ENCODE measurements at places on chromosomes 2 and 18.

- no peaks in the 10 kb centered on the region for H3K36me3 ChIP-seq
- no peaks in the 10 kb centered on the region for H3K4me1 ChIP-seq
- no peak overlapping the region for H3K27ac ChIP-seq
- H3K27me3 ChIP-seq, result no peaks in the 10 kb centered on the region
- H3K4me3 ChIP-seq, result no peak overlapping the region
These were observed 19.4 kb upstream of the HNRNPA3 start for GRCh38 chr2:177193240-177193639.

DNA sequence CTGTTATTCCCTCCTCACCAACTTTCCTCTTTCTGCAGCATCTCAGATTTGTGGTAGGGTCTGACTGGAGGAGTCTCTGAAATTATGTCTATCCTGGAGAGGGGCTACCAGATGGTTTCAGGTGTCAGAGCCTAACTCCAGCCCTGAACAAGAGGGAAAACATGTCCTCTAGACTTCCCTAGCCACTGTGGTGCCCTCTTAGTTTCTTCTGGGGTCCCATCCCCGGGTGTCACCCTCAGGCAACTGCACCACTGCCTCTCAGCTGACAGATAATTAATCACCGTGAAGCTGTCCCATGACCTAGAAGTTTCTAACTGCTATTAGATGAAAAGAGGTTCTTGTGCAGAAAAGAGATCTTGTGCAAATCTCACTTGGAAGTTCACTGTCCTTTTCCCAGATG is 95.1 kb upstream of the CELF4 start:
- no peak overlapping the region for H3K4me3 ChIP-seq
- no peaks in the 10 kb centered on the region for H3K4me1 ChIP-seq
- DNase-seq, result no peak

DNA sequence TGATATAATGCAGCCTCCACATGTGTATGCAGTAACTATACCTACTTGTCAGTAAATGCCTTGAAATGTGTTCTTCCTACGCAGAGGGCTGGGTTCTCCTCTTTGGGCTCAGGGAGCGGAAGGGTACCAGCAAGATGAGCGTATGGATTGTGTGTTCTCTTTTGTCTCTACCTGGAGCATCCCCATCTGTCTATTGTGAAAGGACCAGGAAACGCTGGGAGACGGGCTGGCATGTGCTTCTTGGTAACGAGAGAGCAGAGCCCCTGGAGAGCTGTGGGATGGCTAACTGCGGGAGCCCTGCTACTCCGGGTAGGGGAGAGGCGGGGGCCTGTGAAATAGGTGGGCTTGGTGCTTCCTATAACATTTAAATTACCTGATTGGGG is 80.9 kb downstream of the BCL2 start:
- H3K36me3 ChIP-seq, result no peaks in the 10 kb centered on the region
- no peak for DNase-seq
- peaks cover 63% of the 10 kb centered on the region for H3K4me1 ChIP-seq
- H3K27me3 ChIP-seq, result no peaks in the 10 kb centered on the region
- H3K27ac ChIP-seq, result peak overlapping the region; percentile 96

- no peak for DNase-seq
- H3K4me3 ChIP-seq, result no peak overlapping the region
- H3K27me3 ChIP-seq, result no peaks in the 10 kb centered on the region
- H3K36me3 ChIP-seq, result no peaks in the 10 kb centered on the region
- no peak overlapping the region for H3K27ac ChIP-seq
These were observed 86.6 kb downstream of the SS18 start for GRCh38 chr18:26003817-26004216.

DNA sequence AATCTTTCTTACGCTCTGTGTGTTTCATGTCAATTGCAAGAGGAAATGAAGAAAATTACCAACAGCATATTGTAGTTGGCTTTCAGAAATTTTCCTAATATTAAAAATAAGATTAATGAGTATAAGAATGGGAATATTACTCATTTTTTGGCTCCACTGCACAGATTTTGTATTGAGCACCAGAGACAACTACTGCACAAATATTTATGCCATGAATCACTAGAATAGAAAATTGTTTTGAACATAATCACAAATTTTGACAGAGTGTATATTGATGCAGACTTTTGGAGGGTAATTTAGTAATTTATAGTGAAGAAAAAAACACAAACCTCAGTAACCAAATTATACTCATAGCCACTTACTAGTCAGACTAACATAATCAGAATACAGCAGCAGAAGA is 118.3 kb downstream of the DOK6 start:
- no peaks in the 10 kb centered on the region for H3K27me3 ChIP-seq
- no peak for DNase-seq
- no peak overlapping the region for H3K27ac ChIP-seq
- no peaks in the 10 kb centered on the region for H3K36me3 ChIP-seq

DNA sequence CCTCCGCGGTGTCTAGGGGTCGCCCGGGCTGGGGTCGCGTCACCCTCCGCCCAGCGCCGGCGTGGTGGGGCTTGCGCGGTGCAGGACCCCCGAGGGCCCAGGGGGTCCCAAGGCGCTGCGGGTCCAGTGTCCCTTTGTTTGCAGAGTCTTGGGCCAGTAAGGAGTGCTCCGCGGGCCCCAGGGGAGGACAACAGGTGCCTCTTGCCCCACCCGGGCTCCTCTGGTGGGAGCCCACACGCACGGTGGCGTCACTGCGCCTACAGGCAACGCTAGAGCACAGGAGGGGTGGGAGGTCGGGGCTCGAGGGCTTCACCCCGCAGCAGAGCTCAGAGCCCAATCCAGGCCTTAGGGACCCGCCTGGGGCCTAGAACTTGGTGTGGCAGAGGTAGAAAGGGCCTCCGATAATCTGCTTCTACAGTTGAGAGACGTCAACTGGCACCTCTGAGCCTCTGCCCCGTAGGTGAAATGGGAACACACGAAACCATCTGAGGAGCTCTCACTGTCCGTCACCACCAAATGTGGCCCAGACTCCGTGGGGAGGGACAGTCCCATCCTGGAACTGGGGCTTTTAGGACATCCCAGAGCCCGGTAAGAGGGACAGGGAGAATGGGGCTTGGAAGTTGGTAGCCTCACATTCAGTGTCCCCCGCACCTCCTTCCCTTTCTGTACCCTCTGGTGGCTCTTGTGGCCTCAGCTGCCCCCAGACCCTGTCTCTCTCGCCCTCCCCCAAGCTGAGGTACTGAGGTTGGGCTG is 1.4 kb downstream of the ARID5A start:
- H3K27ac ChIP-seq, result peak overlapping the region; percentile 99
- H3K27me3 ChIP-seq, result no peaks in the 10 kb centered on the region
- H3K36me3 ChIP-seq, result no peaks in the 10 kb centered on the region
- H3K4me1 ChIP-seq, result peaks cover 41% of the 10 kb centered on the region
- DNase-seq, result no peak

GRCh38 chr18:73244401-73244800 is 376.6 kb upstream of the NETO1 start:
- no peaks in the 10 kb centered on the region for H3K4me1 ChIP-seq
- DNase-seq, result no peak
- H3K4me3 ChIP-seq, result no peak overlapping the region
- H3K27me3 ChIP-seq, result no peaks in the 10 kb centered on the region

DNA sequence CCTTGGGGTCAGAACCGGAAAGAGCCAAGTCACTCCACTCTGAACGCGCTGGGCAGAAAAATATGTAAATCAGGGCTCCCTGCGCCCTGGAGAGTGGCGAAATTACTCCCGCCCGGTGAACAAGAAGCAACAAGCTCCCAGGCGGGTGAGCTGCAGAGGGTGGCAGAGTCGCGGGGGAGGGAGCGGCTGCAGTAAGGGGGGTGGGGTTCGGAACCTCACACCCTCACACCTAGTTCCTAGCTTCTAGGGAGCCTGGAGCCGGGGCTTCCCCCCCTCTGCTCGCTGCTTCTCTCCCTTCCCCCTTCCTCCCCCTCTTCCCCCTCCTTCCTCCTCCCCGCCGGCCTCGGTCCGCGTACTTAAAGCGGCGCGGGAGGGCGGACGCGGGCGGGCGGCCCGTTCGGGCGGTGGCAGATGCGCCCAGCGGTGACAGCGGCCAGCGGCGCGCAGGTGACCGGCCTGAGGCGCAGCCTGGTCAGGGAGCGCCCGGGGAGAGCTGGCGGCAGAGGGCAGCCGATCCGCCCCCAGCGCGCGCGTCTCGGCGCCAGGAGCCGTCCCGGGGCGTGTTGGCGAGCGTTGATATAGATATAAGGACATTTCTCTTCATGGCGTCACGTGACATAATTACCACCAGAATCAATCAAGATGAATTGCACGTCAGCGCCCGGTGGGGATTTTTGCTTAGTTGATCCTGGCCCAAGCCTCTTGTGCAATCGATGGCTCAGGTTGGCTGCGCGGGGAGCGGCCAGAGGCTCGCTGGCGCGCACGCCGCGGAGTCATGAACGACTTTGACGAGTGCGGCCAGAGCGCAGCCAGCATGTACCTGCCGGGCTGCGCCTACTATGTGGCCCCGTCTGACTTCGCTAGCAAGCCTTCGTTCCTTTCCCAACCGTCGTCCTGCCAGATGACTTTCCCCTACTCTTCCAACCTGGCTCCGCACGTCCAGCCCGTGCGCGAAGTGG is at the start of gene HOXD11:
TSS of gene HOXD11 (plus strand) at position 700 of the 959 bp plus-strand sequence. CDS start at position 776, 76 bp downstream.
- no peak within 1 kb of the TSS for H3K27ac ChIP-seq
- DNase-seq, result no peak
- H3K4me3 ChIP-seq, result peak within 1 kb of the TSS; percentile 35
- peaks cover 5% of the 10 kb centered on the region for H3K27me3 ChIP-seq
- peaks cover 8% of the 10 kb centered on the region for H3K4me1 ChIP-seq

- peak; percentile 31 for DNase-seq
- no peaks in the 10 kb centered on the region for H3K27me3 ChIP-seq
- no peaks in the 10 kb centered on the region for H3K36me3 ChIP-seq
- H3K27ac ChIP-seq, result no peak within 1 kb of the TSS
- no peaks in the 10 kb centered on the region for H3K4me1 ChIP-seq
- peak within 1 kb of the TSS; percentile 39 for H3K4me3 ChIP-seq
These were observed at the start of gene PLCD4 for GRCh38 chr2:218607436-218608115. Gene PLCD4 (plus strand): TSS chr2:218607899. CDS start chr2:218615740, 7,841 bp downstream.

- H3K4me3 ChIP-seq, result no peak overlapping the region
- no peaks in the 10 kb centered on the region for H3K4me1 ChIP-seq
- no peaks in the 10 kb centered on the region for H3K36me3 ChIP-seq
- no peak for DNase-seq
These were observed 50.5 kb upstream of the OTOS start for GRCh38 chr2:240191001-240191400.

GRCh38 chr2:33210626-33211025 is 263.9 kb downstream of the LTBP1 start:
- no peak for DNase-seq
- no peak overlapping the region for H3K27ac ChIP-seq
- H3K36me3 ChIP-seq, result no peaks in the 10 kb centered on the region

DNA sequence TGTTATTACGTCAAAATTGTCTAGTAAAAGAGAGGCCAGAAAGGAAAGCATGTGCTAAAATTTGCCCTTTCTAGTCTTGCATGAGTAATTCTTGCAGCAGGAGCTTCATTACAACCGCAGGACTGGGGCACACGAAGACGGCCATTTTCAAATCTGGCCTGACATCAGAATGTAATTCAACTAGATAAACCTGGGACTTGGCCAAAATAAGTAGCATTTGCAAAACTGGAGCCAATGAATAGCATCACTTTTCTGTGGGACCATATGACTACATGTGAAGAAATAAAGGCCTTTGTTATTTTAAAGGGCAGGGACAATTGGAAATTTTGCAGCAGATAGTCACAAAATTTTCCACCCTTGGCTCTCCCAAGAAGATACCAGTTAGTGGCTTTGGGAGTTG is 3.0 kb upstream of the FZD7 start:
- H3K27me3 ChIP-seq, result no peaks in the 10 kb centered on the region
- H3K27ac ChIP-seq, result no peak overlapping the region
- peaks cover 9% of the 10 kb centered on the region for H3K4me1 ChIP-seq
- H3K4me3 ChIP-seq, result no peak overlapping the region
- no peaks in the 10 kb centered on the region for H3K36me3 ChIP-seq
- DNase-seq, result no peak

DNA sequence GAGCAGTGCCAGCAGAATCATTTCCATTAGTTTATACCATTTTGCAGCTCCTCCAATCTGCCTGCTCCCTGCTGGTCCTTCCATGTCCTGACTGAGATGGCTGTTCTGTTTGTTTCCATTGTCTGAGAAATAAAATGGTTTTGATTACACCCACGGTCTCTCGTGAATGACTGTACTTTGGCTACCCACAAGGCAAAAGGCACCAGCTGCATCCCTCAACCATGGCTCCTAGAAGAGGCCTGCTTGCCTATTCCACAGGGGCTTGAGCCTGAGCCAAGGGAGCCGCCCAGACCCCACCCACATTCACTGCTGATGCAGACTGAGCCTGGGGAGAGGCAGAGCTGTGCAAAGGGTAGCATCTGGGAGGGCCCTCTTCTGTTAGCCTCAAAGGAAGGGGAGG is 31.2 kb downstream of the MARCHF4 start:
- peak overlapping the region; percentile 50 for H3K27ac ChIP-seq
- no peaks in the 10 kb centered on the region for H3K4me1 ChIP-seq
- DNase-seq, result no peak
- H3K27me3 ChIP-seq, result no peaks in the 10 kb centered on the region
- H3K4me3 ChIP-seq, result no peak overlapping the region
- H3K36me3 ChIP-seq, result no peaks in the 10 kb centered on the region

- no peak for DNase-seq
- H3K27me3 ChIP-seq, result no peaks in the 10 kb centered on the region
- H3K36me3 ChIP-seq, result no peaks in the 10 kb centered on the region
- H3K4me1 ChIP-seq, result no peaks in the 10 kb centered on the region
- no peak overlapping the region for H3K27ac ChIP-seq
- H3K4me3 ChIP-seq, result no peak overlapping the region
These were observed 55.5 kb downstream of the DPP4 start for GRCh38 chr2:162018530-162018929.

DNA sequence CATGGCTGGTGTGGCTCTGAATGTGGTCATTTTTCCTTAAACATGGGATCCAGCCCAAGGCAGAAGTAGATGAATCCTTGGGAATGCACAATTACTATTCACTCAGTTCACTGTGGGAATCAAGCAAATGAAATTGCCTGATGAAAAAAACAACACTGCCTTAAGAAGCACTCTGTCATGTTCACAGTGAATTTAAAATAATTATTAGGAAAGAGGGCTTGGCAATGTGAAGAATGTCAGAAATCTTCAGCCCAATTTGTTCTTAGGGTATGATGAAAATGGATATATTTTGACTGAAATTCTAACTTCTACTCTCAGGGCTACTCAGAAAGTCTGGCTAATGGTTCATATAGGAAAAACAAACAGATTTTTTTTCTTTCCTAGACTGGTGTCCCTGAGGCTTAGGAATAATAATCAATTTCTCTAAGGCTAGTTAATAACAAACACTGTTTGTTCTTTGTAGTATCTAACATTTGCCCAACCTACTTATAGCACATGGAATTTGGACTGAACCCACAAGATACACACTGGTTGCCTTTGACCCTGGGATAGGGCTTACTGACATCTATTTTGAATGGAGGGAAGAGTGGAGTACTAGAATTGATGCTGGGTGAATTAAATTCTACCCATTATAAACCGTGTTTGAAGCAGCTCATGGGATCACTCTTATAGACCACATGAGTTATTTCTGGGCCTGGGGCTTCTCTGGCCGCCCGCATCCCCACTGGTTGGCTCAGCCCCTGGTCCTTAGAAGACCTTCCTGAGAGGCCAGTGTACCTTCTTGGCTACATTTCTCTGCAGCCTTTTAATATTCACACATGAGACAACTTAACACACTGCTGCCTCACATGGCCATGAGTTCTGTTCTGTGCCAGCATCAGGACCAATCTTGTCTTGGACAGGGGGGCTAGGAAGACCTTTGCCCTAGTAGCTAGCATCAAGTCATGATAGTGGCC is 8.3 kb upstream of the MRPL33 start:
- H3K4me1 ChIP-seq, result no peaks in the 10 kb centered on the region
- DNase-seq, result no peak
- H3K4me3 ChIP-seq, result no peak overlapping the region
- H3K36me3 ChIP-seq, result no peaks in the 10 kb centered on the region
- H3K27ac ChIP-seq, result no peak overlapping the region

All from tibial nerve (tissue), 4 donors.